ENCODE measurements at places on chromosomes 6 and 20.

DNA sequence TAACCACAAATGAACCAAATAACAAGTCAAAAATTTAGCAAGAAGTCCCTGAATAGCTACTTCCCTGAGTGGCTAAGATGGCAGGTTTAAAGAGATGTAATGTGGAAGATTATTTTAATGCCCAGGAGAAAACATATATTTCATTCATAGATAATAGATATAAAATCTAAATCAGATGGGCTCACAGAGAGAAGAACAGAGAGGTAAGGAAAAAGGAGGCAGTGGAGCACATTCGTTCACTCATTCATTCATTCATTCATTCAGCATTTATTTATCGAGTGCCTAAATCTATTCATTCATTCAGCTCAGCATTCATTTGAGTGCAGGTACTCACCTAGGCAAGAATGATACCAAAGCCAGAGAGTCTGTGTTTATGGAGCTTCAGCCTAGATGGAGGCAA is 32.1 kb upstream of the IYD start:
- DNase-seq, result no peak

GRCh38 chr6:23173234-23173633 is 603.9 kb downstream of the HDGFL1 start:
- DNase-seq, result no peak

DNA sequence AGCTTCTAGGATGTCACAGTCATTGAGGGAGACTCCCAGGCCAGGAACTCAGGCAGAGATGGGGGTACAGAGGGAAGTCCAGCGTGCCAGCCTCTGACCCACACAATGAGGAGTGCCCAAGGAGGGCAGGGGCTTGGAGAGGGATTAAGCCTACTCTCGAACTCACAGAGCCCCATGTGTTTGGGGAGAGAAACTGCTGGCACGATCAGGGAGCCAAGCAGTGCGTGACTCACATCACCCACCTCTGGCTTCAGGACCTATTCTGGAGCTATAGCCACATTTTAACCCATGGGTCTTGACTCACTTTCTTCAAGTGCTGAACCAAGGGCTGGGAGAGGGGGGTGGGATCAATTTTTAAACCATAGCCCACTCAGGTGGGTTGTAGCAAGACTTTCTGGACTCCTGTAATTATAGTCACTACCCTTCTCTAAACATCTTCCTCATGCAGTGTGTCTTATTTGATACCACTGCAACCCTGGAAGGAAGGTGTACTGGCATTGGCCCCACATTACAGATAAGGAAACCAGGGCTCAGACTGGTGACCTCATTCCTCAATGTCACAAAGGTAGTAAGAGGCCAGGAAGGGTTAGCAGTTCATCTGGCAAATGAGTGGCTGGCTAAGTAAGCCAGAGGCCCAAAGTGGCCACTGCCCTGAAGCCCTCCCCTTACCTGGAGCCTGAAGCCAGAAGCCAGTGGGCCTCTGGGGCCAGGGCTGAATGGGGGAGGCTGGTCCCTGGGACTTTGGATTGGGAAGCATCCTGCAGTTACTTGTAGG is 12.0 kb downstream of the FOXP4 start:
- no peak for DNase-seq

DNA sequence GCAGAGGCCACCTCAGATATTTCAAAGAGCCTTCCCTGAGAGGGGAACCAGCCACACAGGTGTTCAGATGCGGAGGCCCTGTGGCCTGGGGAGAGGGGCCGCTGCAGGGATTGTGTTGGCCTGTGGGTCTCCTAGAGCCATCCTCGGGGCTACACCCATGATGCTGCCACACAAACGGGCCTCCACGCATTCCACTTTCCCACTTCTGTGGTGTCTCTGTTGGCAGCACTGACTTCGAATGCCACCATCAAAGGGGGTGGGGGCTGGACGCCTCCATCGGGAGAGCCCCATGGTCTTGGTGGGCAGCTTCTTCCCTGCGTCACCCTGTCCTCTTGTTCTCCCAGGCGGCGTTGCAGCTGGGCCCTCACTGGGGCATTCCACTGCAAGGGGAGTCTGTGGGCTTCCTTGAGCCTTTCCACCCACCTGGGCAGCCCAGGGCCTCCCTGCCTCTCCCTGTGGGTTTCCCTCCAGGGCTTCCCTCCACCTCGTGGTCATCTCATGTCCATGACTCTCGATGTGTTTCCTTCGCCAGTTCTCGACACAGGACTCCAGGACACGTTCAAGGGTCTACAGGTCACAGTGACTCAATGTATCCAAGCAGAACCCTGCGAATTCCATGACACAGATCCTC is 145.5 kb downstream of the ERMARD start:
- no peak for DNase-seq

DNA sequence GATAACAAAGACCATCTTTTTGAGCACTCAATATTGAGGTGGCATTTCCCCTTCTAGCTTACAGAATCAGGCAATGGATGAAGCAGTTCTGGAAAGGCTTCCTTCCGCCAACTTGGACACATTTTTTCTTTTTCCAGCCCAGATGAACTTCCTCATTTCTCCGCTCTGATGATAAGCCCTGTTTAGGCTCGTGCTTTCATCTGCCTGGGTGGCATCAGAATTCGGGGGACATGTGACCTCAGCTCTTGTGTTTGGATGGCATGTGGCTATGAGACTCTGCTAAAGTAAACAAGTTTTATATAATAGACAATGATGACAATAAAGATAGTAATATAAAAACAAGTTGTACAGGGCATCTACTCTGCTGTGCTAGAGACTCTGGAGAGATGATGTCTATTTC is 796.7 kb downstream of the DHX35 start:
- DNase-seq, result no peak

GRCh38 chr6:148385379-148385778 is 42.7 kb downstream of the SASH1 start:
- no peak for DNase-seq

DNA sequence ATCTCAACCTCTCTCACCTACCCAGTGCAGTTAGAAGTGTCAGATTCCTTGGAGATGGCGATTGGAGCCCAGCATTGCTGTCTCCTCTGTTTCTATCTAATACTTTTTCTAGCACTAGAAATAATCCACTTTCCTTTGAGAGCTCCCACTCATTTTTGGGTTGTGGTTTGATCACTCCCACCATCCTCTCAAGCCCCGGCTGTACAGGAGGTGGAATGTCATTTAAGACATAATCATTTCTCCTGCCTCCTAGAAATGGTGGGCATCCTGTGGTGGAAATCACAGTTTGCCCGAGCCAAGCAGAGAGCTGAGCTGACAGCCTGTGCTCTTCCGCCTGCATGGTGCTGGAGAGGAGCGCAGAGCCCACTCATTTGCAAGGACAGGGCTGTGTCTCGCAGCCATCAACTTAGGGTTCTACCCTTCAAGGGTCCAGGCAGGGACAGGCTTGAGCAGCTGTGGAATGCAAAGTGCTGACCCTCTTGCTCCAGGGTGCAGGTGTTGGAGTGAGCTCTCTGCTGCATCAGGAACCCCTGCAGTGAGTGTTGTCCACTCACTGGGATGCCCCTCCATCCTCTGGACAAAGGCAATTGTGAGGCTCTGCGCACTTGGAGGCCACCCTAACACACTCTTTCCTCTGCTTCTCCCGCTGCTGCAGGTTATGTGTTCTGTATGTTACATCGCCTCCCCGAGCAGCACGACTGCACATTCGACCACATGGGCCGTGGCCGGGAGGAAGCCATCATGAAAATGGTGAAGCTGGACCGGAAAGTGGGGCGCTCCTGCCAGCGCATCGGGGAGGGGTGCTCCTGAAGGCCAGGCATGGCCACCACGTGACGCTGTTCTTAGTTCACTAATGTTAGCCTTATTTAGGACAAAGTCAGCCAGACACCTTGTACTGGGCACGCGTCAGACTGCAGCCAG is 332.3 kb downstream of the ZFAND3 start:
- no peak for DNase-seq

DNA sequence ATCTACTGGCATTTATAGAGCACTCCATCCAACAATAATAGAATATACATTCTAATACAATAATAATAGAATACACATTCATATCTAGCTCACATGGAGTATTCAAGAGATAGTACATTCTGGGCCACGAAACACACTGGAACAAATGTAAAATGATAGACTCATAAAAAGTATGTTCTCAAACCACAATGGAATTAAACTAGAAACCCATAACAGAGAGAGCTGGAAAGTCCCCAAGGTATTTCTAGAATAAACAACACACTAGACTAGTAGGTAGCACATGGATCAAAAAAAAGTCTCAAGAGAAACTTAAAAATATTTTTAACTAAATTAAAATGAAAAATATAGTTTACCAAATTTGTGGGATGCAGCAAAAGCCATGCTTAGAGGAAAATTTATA is 9.1 kb upstream of the TP53TG5 start:
- DNase-seq, result no peak

DNA sequence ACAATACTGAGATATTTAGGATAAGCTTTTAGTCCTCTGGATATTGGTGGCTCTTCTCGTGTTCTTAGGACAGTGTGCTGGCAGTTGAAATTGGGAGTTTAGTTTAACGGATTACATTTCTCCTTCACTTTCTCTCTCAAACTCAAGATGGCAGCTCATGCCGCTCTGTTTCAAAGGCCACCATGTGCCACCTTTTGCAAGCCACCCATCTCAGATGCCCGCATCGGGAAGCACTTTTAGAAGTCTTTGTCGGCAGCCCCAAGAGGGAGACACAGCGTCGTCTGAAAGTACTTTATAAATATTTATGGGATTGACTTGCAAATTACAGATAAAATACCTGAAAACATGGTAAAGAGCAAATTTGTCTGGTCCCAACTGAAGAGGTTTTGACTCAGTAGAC is 73.5 kb downstream of the DOK5 start:
- no peak for DNase-seq

GRCh38 chr20:59242714-59243626 is 57.4 kb upstream of the EDN3 start:
- no peak for DNase-seq

DNA sequence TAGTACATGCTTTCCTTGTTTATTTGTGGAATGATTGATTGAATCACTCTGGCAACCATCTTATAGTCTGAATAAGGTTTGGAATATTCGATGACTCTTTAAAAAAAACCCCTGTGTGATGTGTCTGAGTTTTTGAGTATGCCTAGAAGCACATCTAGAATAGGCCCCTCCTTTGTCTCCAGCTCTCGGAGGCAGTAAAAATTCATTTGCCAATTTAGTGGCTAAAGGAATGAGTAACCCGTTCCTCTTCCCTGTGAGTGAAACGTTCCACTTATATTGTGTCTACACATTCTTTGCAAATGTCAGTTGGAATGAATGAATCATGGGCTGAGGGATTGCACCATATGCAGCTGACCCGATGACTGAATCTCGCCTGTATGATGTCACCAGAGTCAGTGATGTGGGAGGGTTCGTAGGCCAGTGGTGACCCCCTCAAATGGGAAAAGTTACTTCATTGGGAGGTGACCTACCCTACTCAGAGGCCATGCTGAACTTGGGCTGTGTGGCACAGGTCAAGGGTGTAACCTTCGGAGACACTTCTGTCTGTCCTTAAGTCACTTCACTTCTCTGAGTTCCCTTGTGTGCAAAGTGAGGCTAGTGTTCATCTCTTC is 21.6 kb downstream of the MOCS3 start:
- peak; percentile 98 for DNase-seq

- no peak for DNase-seq
Observed at GRCh38 chr6:63415286-63415685, 95.5 kb upstream of the LGSN start.

DNA sequence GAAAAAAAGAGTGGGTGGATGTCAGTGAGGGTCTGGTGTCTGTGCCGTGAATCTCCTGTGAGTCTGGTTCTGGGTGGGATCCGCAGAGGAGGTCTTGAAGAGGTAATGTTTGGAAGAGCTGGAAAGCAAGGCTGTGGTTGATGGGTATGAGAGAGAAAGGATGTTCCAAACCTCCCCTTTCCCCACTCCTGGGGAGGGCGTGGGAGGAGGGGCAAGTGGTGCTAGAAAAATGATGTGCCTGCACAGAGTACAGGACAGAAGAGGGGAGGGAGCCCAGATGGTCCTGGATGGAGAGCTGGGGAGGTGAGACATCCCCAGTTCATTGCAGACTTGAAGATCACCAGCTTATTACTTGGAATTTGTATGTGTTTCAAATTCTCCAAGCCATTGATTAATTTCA is 3.1 kb downstream of the CNPY3 start:
- DNase-seq, result no peak

GRCh38 chr6:44761046-44761445 is 373.5 kb downstream of the CDC5L start:
- no peak for DNase-seq

- no peak for DNase-seq
Observed at GRCh38 chr6:147397306-147397705, 111.2 kb upstream of the SAMD5 start.

- peak; percentile 9 for DNase-seq
Observed at GRCh38 chr6:162940426-162940825, 212.7 kb downstream of the PACRG start.

- no peak for DNase-seq
Observed at GRCh38 chr20:56348746-56349145, 10.0 kb upstream of the FAM210B start.

All from skeletal muscle cell (primary cell).